ENCODE measurements at places on chromosomes 16 and 17. TPM values are rescaled to one million over a fixed set of nuclear protein-coding genes. Genes with fewer than 3 reads are reported as not detected.

The NOTUM gene
- not detected for total RNA-seq

The HAP1 gene
- total RNA-seq: 0.19 TPM

The CACNG3 gene
- not detected for total RNA-seq

The CCL23 gene
- total RNA-seq: 2.5 TPM

The CDH5 gene
- total RNA-seq: 50.2 TPM

The CPHXL2 gene
- not detected for total RNA-seq

The RUNDC1 gene
- 10.6 TPM for total RNA-seq

The CTRL gene
- 1.2 TPM for total RNA-seq

The ZNF830 gene
- 11.1 TPM for total RNA-seq
